CD4-positive, alpha-beta T cell (primary cell): ENCODE measurements at places on chromosomes 12 and 14. TPM values are rescaled to one million over a fixed set of nuclear protein-coding genes. Genes with fewer than 3 reads are reported as not detected.

Gene SOCS2
- 4.1 TPM for total RNA-seq

Gene FLRT2
- not detected for total RNA-seq

Gene RNF212B
- total RNA-seq: not detected

Gene SYNE3
- 29.4 TPM for total RNA-seq

Gene TCP11L2
- total RNA-seq: 139 TPM
